ENCODE measurements at places on chromosomes 4 and X.

GRCh38 chr4:47703956-47704355 is 133.9 kb downstream of the CORIN start:
- peak; percentile 7 for DNase-seq

DNA sequence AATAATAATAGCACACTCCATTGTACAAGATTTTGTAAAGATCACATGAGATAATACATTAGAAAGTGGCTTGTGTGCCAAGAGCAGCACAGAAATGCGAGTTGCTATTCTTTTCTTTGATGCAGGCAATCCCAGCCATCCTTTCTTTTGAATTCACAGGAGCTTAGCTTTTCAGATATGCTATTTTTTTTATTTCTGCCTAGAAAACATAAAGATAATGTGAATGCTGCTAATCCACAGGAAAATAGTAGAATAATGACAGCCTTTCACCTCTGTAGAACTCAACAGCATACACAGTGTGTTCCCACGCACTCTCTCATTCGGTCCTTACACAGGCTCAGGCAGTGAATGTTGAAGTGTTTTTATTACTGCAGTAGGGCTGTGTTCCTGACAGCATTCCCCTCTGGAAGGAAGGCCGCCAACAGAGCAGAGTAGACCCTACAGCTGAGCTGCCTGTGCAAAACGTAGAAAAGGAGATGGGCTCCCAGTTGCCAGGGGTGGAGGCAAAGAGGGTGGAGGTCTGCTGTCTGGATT is 138.8 kb upstream of the TAPT1 start:
- DNase-seq, result no peak

DNA sequence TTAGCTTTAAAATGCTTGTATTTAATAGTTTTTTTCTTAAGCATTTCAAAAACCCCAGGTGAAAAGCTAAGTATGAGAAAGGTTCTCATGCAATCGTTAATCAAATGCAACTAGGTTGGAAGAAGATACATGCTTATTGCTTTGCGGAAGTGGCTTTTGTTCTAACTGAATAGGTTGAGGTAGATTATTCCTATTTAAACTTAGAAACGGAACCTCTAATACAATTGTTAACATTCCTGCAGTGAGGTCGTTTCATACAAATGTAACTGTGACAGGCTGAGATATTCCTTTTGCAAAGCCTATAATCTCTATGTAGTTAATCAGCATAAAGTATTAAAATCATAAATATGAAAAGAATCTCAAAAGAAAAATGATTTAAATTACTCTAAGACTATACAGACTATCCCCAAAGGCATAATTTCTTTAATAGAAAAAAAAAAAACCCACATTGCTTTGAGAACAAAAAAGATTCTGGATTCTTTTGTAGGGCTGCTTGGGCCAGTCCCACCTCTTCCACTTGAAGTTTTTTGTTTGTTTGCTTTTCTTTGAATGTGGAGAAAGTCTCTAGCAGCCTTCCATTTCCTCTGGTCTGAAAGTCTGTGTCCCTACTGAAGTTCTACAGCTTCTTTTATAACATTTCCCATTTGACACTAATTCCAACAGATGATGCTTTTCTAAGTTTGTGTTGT is 25.6 kb upstream of the SORBS2 start:
- DNase-seq, result no peak

DNA sequence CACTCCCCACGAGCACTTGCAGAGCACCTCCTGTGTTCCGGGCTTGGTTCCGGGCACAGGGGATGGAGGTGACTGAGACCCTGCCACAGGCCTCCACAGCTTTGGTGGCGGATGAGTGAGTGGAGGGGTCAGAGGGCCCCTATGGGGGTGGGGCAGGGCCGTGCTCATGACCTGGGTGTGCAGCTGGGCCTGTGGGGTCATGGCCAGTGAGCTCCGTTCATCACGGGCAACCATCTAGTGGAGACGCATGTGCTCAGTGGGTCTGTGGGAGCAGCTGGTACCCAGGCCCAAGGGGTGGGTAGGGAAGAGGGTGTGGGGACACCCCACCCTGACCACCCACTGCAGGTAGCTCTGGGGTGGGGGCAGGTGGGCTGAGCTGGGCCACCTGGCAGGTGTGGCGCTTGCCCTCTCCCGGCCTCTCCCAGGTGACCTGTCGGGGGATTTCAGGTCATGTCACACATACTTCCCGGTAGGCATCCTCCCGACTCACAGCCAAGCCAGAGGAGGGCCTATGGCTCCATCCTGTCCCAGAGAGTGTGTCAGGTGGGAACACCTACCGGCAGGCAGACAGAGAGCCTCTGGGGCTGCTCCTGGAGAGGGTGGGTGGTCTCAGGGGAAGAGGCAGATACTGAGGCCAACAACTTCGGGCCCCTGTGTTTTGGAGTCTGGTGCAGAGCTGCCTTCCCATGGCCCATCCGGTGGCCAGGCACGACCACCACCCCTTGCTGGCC is 3.6 kb downstream of the PSAPL1 start:
- DNase-seq, result no peak

- DNase-seq, result peak; percentile 91
Measured at GRCh38 chrX:3244203-3244743, 102.2 kb downstream of the MXRA5 start.

- DNase-seq, result peak; percentile 76
Measured at GRCh38 chr4:56505269-56506130, at the start of gene ARL9. Gene ARL9 (plus strand): TSS chr4:56505791. CDS start chr4:56505863, 72 bp downstream.

GRCh38 chr4:39655211-39655610 is 16.5 kb upstream of the SMIM14 start:
- DNase-seq, result no peak

- no peak for DNase-seq
Measured at GRCh38 chrX:97366237-97366636, 482.5 kb downstream of the RPA4 start.

GRCh38 chr4:8410641-8411271 is 29.8 kb downstream of the ACOX3 start:
- DNase-seq, result peak; percentile 72

DNA sequence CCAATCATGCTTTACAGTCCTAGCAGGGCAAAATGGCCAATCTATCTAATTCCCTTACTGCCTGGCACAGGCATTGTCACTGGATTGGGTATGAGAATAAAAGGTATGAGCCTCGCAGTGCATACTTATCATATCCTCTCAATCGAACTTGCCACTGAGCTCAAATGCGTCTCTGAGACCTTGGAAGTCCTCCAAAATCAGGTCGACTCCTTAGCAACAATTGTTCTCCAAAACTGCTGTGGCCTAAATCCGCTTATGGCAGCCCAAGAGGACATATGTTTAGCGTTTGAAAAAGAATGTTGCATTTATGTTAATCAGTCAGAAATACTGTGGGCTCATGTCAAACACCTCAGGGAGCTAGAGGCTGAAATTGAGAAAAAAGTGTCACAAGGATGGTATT is 69.7 kb downstream of the SPIN4 start:
- no peak for DNase-seq

DNA sequence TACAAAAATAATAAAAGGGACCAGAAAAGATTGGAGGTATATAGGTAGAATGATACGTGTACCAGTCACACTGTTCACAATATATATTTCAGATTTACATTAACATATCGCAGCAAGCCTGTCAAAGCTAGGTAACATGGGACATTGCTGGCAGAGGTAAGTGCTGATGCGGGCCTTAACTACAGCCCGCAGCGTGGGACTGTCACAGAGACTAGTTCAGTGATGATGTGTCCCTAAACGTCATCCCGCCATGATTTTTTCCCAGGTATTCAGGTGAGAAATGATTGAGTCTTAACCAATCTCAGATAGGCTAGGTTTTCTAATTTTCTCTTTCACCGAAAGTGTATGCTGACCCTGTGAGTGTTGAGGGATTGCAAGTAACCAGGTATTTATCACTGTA is 7.8 kb upstream of the ATXN3L start:
- no peak for DNase-seq

DNA sequence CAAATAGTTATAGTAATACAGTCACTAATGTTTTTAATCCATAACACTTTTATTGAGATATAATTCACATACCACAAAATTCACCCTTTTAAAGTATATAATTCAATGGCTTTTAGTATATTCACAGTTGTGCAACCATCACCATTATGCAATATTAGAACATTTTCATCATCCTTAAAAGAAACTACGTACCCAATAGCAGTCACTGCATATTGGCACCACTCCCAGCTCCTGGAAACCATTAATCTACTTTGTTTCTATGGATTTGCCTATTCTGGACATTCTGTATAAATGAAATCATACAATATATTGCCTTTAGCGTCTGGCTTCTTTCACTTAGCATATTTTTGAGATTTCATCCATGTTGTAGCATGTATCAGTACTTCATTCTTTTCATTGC is 99.3 kb downstream of the AMMECR1 start:
- DNase-seq, result peak; percentile 17

DNA sequence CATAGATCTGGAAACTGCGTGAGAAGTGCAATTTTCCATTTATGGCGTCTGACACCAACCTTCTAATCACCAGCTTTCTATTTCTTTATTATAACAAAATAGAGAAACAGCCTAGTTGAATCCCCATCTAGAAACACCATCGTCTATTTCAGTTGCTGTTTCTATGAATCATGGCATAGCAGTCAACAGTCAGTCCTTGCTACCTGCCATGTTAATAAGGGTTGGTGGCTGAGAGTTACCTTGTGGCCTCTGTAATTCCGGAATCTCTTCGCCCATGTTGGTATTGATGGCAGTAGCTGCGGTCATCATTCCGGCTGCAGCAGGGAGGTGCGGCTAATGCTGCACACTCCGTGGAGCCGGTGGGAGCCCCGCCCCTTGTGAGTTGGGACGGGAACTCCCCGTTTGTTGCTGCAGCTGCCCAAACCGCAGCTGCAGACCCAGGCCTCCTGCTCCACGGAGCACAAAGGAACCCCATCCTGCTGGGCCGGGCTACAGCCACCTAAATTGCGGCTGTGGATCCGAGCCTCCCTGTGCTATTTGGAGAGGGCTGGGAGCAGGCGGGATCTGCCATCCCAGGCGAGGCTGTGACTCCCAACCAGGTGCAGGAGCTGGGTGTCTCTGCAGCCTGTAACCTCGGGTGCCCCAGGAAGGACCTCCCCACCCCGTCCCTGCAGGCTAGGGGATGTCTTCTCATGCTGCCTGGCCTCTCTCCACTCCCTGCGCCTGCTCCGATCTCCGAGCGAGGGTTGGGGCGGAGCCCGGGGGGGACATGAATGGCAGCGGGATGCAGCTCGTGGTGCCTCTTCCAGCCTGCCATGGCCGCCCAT is 115.4 kb upstream of the STK26 start:
- no peak for DNase-seq

DNA sequence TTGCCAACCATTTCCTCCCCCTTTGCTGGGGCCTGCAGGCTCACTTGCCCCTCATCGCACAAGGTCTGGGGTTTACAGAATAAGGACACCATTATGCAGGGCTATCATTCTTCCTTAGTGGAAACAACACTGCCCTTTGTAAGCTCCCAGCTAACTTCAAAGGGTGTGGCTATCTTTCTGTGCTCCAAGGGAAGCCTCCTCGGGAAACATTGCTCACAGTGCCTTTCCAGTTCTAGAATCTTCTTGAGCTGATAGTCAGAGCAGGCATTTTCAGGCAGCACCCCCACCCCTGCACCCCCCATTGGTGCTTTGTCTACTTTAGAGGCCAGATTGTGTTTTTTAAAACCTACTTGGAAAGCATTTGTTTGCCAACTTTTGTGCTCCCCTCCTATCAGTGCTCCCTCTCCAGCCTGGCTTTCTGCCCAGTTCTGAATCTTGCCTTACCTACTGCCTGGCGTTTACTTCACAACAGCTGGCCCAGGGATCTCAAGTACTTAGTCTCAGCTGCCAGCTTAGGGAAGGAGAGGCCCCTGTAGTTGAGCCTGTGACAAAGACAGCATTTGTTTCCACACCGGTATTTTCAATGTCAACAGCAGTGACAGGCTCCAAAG is 53.5 kb downstream of the PLAC1 start:
- DNase-seq, result peak; percentile 54
